AG08396 (cell line): ENCODE measurements at places on chromosomes 4 and X.

GRCh38 chr4:146255874-146256273, 41.5 kb downstream of the REELD1 start:
- peak; percentile 24 for DNase-seq

DNA sequence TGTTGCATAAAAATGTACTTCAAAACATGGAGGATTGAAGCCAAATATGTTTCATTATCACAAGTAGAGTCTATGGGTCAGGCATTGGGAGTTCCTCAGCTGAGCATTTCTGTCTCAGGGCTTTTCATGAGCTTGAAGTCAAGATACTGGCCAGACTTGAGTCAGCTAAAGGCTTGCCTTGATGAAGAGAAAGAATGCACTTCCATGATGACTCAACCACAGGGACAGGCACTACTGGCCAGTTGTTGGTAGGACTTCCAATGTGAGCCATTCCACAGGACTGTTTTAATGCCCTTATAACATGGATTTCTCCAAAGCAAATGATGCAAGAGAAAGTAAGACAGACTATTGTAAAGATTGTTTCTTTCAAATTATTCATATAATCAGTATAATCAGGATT, 895.6 kb downstream of the RAB28 start:
- no peak for DNase-seq

DNA sequence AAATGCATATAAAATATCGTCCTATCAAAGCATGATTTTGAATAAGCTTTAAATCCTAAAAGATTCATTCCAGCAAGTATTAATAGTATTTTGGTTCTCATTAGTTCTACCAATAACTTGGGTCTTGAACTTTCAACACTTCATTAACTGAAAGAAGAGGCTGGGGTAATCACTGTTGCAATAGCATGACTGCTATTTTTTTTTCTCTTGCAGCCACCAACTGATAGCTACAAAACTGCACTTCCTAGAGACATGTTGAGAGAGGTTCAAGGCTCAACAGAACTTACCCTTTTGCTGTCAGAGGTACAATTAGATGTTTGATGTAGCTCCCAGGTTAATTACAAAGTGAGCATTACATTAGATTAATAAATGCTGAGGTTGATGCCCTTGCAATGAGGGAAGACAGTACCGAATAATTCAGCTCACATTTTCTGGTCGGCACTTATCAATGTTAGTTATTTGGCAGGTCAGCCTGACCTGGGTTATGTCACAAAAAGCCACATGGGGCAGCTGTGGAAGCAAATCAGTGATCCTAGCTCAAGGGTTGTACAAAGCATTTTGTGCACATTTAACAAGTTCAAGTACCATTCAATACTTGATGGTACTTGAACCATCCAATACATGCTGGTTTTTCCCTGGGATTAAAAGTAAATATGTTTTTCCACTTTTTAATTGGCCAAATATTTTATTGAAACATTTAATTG, 29.9 kb upstream of the TET2 start:
- DNase-seq = no peak

- no peak for DNase-seq
Measured at GRCh38 chr4:20625426-20625825, 74.8 kb upstream of the PACRGL start.

- no peak for DNase-seq
Measured at GRCh38 chr4:75557696-75558095, 1.8 kb downstream of the ODAPH start.

DNA sequence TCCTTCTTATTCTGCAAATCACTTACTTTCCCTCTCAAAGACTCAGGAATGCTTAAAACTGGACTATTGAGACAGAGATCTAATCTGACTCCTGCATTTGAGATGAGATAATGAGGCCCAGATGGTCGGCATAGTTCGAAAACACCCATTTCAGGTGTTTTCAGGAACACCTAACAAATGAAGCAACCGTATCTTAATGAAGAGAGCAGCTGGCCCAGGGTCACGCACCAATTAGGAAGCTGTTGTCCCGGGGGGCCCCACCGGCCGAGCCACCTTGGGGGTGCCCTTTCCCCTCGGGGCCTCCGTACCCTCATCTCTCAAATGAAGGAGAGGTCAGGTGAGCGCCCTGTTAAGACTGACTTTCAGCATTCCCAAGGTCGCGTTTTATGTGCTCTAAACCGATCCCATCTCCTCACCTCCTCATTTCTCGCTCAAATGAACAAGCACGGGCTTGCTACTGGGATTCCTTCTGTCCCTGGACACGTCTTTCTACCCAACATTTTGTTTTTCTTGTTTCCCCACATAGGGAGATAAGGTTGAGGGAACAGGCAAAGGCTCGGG, 824 bp downstream of the LRPAP1 start:
- no peak for DNase-seq

DNA sequence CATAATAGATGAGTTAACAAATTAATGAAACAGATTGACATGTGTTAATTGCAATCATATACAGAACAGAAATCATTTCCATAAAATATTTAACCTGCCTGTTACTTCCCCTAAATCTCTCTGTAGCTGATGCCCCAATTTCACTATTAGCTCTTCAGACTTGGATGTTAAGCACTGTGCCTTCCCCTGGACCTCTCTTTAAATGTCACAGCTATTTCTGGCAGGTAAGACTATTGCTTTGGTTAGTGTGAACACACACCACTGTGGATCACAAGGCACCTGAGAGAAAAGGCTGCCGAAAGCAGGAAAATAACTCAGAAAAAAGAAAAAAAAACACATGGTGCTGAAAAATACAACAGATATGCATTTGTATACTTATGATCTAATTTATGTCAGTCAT, 91.3 kb downstream of the SNCA start:
- DNase-seq = no peak

- no peak for DNase-seq
Measured at GRCh38 chrX:84118769-84119168, 69.2 kb downstream of the RPS6KA6 start.

DNA sequence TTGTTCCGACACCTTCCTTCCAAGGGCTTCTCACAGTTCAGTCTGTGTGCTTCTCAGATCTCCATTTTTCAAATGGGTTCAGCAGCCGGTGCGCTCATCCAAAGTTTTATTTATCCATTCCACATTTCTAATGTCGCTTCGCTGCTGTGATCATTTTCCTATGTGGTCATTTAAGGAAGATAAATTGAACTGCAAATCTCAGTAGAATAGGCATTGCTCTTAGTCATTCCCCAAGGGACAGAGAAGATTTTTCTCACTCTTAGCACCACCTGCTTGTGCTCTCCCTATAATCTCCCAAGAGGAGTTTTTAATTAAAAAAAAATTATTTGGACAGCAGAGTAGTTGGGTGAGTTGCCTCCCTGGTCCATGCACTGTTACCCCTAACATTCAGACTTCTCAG, 278.9 kb upstream of the GATB start:
- no peak for DNase-seq

DNA sequence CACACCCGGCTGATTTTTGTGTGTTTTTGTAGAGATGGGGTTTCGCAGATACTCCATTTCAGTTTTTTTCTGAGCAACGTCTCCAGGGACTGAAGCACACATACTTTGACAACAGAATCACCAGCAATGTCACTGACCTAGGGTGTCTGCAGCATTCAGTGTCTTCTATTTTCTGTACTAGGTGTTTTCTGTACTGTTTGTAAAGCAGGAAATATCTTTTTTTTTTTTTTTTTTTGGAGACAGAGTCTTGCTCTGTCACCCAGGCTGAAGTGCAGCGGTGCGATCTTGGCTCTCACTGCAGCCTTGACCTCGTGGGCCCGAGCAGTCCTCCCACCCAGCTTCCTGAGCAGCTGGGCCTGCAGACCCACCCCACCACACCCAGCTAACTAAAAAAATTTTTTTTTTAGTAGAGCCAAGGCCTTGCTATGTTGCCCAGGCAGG, 8.9 kb downstream of the ADD1 start:
- DNase-seq = no peak

GRCh38 chr4:28277931-28278330, 1417.3 kb downstream of the STIM2 start:
- no peak for DNase-seq

DNA sequence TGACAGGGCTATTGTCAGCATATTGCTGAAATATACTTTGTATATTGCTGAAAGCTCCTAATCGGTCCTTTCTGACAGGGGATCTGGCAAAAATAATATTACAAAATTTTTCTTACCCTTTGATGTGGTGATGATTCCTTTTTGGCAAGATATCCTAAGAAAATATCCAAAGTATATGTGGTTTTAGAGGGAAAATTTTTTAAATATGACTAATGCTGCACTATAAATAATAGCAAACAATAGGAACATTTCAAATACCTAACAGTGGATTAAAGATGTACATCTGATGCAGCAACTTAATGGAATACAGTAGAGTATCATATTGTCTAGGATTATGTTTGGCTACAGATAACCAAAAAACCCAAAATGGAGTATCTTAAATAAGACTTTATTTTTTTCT, 49.6 kb downstream of the RRAGB start:
- DNase-seq = no peak

GRCh38 chr4:54066718-54067129, 2.3 kb upstream of the CHIC2 start:
- no peak for DNase-seq

DNA sequence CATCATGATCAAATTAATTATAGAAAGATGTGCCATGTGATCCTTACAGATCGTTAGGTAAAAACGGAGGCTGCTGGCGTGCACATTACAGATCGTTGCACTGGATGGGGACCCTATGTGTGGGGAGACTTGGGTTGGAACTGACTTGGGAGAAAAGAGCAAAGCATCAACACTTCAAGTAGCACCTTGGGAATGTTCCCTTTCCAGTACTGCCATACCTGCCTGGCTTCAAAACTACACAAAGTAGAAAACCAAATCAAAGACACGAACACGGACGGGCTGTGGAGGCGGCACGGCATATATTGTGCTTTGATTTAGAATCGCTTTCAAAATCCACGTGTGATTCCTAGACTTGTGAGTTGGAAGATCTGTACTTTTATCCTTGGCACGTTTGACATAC, 898 bp downstream of the CMC4 start:
- DNase-seq = no peak

DNA sequence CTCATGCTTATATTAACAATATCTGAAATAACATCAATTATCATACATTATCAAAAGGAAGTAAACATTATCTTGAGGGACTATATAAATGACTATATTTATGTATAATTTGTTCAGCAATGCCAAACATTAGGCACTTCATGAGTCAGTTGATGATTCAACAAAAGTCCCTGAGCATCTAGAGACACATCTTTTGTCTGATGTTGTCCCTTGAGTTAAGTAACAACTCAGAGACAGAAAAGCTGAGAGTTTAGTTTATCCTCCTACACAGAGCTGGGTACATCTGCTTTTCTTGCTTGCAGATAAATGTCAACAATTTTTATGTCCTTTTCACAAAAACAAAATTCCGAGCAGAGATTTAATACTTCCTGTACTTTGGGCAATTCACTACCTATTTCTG, 311.1 kb downstream of the INPP4B start:
- peak; percentile 5 for DNase-seq

GRCh38 chr4:101103381-101104142, 243.8 kb downstream of the PPP3CA start:
- DNase-seq = no peak

DNA sequence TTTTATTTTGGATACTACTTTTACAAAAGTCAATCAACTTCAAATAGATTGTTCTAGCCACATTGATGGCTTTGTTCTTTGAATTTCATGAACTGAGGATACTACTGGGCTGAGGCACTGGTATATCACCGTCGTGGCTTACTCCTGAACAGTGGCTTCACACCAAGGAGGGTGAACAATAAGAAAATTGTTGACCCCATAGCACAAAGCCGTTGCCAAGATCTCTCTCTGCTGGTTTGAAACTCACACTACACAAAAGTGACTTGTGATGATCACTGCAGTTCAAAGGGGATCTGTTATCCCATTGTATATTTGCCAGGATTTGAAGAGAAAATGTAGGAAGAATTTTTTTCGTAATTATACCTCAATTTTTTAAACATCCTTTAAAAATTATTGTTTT, 119.6 kb downstream of the PDLIM5 start:
- DNase-seq = no peak

DNA sequence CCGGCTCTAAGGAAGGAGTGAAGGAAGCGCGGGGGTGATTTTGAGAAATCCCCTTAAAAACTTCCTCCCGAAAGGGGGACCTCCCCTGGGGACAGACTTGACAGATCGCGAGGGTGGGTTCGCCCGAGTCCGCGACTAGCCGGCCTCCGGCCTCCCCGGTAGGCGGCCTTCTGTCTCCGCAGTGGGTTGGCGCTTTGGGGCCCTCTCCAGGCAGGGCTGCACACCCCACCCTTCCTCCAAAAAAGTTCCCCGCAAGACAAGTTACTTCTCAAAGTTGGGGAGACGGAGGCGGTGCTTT, 24.8 kb downstream of the HOPX start:
- DNase-seq = peak; percentile 40

- no peak for DNase-seq
Measured at GRCh38 chr4:30838331-30838730, 118.2 kb downstream of the PCDH7 start.

- no peak for DNase-seq
Measured at GRCh38 chr4:105887508-105887907, 7.8 kb upstream of the NPNT start.

GRCh38 chrX:1754077-1754476, 139.2 kb downstream of the ASMT start:
- peak; percentile 12 for DNase-seq

- no peak for DNase-seq
Measured at GRCh38 chr4:127237581-127237980, 395.2 kb upstream of the INTU start.

DNA sequence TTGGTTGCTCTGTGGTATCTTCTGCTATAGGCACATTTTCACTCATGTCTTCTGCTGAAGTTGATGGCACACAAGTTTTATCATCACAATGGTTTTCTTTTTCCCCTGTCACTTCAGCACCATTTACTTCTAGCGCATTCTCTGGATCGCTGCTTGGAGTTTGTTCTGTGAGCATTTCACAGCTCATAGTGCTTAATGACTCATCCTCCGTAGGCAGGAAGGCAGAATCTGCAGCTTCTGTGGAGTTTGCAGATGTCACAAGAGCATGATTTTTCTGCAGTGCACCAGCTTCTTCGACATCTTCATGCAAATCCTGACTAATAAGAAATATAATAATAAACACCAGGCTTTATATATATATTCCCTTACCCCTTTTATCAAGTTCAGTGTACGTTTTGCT, 83.6 kb downstream of the CHM start:
- peak; percentile 65 for DNase-seq

DNA sequence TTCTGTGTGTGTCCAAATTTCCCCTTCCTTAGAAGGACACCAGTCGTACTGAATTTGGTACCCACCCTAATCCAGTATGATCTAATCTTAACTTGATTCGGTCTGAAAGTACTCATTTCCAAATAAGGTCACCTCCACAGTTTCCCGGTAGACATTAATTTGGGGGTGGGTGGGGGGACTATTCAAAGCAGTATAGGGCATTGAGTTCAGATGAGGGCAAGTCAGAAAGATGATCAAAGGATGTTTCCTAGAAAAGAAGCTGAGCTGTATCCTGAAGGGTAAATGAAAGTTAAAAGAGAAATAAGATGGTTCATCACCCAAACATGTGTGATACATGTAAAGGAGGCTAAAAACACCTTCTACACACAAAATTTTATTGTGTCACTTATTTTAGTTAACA, 42.0 kb upstream of the SCRG1 start:
- DNase-seq = no peak
